NCI-H2107 (cell line): ENCODE measurements at places on chromosomes 3 and 15.

DNA sequence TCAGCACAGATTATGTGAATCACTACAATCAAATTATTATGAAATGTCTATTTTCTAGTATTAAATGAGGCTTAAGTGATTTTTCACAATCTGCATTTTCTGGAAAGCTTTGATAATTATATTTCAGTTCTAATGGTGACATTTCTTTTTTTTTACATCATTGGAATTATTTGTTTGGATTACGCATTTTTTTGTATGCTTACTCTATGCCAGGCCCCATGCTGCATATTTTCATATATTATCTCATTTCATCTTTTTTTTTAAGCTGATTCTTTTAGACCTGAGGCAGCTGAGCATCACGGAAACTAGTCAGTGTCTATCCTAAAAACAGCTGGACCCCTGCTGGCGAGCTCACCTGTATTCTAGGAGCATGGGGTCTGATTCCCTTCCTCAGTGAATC, 31.1 kb downstream of the SLCO3A1 start:
- DNase-seq, result no peak

DNA sequence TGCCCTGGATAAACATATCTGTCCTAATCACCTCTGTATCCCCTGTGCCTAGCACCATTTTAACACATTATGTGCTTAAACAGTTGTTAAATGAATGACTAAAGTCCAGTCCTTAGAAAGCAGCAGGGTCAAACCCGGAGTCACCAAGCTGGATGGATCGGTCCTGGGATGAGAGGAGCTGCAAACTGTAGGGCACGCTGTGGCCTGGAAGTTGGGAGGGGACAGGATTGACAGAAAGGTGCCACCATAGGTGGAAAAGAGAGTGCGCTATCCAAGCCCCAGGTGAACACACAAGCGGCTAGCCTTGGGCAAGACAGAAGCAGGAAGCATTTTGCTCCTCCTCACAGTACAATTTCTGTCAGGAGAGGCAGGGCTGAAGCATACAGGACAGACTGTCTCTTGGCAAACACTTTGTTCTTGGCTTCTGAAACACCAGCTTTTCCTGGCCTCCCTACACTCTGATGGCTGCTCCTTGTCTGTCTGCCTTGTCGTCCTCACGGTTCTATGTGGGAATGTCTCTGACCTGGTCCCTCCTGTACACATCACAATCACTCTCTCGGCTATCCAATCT, 48.4 kb upstream of the KY start:
- DNase-seq, result no peak

DNA sequence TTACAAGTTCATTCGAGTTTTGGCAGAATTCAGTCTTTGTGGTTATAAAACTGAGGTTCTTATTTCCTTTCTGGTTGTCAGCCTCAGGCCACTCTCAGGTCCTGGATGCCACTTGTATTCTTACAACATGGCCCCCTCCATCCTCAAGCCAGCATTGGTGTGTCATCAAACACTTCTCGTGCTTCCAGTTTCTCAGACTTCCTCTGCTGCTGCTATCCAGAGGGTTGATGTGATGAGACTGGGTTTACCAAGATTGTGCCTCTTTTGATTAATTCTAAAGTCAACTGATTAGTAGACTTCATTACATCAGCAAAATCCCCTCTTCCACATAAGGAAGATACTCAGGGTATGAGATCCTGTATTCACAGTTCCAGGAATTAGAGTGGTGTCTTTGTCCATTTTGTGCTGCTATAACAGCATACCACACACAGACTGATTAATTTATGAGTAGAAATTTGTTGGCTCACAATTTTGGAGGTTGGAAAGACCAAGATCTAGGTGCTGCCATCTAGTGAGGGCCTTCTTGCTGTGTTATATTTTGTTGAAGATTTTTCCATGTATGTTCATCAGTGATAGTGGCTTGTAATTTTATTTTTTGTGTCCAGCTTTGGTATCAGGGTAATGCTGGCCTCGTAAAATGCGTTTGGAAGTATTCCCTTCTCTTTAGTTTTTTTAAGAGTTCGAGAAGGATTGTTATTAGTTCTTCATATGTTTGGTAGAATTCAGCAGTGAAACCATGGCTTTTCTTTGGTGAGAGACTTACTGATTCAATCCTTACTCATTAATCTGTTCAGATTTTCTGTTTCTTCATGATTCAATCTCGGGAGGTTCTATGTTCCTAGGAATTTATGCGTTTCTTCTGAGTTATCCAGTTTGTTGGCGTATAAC, 11.1 kb downstream of the LRCH3 start:
- no peak for DNase-seq

- DNase-seq, result no peak
Measured at GRCh38 chr3:14370720-14371572, 31.5 kb upstream of the SLC6A6 start.
